HTR-8/SVneo (cell line): ENCODE measurements at places on chromosomes 6 and 20.

GRCh38 chr6:24401458-24401857 lies 1.3 kb upstream of the MRS2 start:
- DNase-seq, result no peak

DNA sequence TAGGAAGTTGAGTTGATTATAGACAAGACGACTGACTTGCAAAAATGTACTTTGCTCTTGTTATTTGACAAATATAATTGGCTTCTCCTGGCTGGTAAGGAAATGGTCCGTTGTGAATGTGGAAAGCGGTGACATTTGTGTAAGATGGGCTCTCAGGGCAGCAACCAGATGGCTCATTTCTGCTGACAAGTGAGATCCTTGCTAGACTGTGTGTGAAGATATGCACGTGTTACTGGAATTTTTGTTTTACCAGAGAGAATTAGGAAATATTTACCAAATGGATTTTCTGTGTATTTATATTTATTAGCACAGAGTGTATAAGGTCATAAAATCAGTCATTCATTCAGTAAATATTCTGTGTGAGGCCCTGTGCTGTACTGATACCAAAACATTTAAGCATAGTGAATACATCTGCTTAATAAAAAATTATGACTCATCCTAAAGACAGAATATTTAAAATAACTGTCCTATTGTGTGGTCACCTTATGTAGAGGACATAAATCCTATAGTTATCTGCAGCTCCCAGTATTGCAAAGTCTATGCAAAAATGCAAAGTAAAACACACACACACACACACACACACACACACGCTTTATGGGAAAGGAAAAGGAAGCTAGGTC lies 109.9 kb upstream of the ASF1A start:
- no peak for DNase-seq

- DNase-seq, result no peak
Observed at GRCh38 chr6:107574856-107575255, 84.9 kb downstream of the SOBP start.

DNA sequence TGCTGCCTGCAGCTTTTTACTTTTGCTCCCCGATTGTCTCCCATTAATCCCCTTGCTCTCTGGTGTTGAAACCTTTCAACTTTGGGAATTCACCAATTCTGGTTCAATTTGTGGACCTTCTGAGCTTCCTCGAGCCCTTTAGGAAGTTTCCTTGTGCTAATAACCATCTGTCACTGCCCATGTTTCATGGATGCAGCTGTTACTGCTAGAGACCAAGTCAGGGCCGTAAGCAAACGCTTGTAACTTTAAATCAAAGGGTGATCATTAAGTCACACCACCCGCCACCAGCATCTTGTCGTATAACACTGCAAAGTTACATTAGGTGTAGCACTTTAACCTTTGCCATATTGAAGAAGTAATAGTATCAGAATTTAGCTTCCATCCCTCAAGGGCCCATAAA lies 268.3 kb upstream of the SASH1 start:
- DNase-seq, result no peak
